Stimulated activated CD4-positive, alpha-beta T cell treated with anti-CD3 and anti-CD28 coated beads, Interleukin-4, amount 100 ng/mL, for 1 hour (primary cell): ENCODE measurements at places on chromosomes 16 and 17.
A peak's percentile ranks its signal among the peaks of the same experiment; 100 is the strongest.

- DNase-seq = no peak
Measured at GRCh38 chr16:13312063-13312462, 410.7 kb downstream of the SHISA9 start.

DNA sequence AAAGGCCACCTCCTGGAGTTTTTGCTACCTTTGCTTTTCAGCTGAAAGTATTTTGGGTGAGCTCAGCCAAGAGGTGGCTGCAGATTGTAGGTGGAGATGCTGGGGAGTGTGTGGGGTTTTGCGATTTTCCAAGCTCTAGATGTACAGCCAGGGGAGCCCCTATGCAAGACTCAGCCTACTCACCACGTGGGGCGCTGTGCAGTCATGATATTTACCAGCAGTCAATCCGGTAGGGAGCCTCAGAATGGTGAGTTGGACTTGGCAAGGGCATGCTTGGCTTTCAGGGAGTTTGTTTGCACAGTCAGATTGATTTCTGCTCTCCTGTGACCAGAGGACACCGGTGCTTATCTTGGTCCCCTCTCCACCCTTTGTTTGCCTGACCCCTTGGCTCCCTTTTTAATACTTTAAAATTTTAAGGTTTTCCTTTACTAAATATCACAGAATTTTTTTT is 175.3 kb downstream of the UTP18 start:
- DNase-seq = peak; percentile 40

DNA sequence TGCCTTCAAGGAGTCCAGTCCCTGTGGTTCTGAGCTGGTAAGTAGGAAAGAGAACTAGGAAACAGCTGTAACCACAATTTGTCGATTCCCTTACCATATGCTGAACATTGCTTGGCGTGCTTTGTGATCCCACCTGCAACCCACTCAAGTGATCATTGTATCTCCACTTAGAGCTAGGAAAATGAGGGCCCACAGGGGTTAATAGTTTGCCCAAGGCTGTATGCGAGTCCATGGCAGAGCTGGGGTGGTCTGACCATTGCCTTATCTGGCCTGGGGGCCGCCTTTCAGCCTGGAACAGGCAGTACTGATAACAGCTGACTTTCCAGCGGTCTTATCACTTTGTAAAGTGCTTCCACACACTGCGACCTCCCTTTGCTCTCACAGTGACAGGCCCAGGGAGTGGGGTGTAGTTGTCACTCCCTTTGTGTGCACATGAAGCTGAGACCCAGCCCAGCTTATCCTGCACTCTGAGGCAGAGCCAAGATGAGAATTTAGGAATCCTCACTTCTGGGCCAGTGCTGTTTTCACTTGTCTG is 9.8 kb downstream of the MYL4 start:
- no peak for DNase-seq

GRCh38 chr17:2406271-2406902 is 5.5 kb upstream of the MNT start:
- no peak for DNase-seq

- DNase-seq = no peak
Measured at GRCh38 chr17:16905593-16906191, 66.2 kb downstream of the TNFRSF13B start.

GRCh38 chr17:82854226-82854625 is 14.4 kb upstream of the ZNF750 start:
- no peak for DNase-seq

GRCh38 chr17:887551-888209 is 91.9 kb downstream of the NXN start:
- DNase-seq = no peak

DNA sequence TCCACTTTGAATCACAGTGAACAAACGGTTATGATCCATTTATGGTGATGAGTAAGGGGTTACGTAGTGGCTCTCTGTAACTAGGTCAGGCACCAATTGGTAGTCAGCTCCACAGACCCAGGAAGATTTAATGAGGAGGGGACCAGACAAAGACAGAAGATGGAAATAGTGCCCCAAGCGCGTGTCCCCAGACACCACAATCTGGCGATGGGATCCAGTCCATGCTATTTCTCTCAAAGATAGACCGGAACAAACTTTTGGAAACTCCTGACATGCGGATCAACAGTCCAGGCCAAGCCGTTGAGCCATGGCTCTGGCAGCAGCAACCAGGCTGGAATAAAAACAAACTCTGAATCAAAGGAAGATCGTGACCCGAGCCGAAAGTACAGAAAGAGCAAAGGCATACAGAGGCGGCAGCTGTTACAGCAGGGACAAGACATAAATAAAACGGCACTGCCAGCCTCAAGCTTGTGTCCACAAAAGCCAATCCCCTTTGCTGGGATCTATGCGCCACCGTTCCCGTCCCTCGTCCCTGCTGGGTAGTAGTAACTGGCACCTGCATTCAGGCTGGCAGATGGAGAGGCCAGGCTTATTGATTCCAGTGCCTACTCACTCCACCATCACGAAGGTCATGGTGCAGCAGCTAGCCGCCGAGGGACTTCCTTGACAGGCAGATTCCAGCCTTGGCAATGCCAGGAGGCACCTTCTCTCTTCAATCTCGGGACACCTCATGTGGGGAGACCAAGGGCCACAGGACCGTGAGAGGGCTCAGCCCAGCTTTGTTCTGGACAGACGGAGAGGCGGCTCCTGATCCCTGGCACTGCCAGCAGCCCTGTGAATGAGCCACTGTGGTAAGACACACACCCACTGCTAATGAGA is 50.2 kb downstream of the CDH11 start:
- no peak for DNase-seq

- no peak for DNase-seq
Measured at GRCh38 chr16:65113441-65113840, 8.4 kb downstream of the CDH11 start.

DNA sequence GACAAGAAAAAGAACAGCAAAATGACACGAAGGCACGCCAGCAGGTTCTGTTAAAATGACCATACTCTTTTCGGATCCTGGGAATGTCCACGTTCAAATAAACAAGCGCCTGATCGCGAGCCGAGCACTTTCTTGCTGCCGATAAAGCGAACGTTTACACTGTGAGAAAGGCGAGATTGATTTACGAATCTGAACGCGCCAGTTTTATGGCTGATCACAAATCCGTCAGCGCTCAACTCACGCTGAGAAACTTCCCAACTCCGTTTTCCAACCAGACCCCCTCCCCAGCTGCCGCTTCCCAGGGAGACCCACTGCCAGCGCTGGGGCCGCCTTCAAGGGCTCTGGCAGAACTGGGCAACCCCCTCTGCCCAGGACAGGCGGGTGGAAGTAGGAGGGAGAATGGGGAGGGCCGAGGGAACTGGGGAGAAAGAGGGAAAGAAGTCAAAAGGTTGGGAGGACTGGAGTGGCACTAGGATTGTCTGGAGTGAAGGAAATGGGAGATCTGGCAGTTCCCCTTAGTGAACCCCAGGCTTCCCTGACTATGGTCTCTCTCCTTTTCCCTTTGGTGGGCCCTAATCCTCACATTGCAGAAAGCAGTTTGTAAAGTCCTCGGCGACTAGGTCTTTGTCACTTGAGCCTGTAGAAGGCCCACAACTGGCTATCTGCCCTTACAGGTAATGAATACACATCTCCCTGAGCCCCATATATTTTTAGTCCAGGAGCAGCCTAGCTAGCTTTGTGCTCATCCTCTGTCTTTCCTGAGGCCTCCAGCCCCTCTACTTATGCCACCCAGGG is 6.9 kb downstream of the HOXB4 start:
- DNase-seq = no peak

GRCh38 chr16:6977291-6977690 is 355.4 kb upstream of the RBFOX1 start:
- DNase-seq = no peak

DNA sequence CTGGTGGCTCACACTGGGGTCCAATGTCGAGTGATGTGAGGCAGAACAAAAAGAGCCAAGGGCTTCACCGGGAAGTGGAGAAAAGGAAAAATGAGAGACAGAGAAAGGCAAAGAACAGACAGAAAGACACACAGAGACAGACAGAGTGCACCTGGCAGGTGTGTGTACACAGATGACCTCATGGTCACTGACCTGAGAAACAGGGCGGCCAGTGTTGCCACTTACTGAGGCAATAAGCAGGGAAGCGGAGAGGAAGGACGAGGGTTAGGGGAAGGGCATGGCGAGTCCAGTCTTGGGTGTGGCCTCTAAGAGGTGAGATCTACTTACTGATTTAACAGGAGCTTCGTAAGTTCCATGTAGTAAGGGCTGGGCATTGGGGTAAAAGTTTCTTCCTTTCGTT is 7.5 kb downstream of the GINS2 start:
- no peak for DNase-seq

DNA sequence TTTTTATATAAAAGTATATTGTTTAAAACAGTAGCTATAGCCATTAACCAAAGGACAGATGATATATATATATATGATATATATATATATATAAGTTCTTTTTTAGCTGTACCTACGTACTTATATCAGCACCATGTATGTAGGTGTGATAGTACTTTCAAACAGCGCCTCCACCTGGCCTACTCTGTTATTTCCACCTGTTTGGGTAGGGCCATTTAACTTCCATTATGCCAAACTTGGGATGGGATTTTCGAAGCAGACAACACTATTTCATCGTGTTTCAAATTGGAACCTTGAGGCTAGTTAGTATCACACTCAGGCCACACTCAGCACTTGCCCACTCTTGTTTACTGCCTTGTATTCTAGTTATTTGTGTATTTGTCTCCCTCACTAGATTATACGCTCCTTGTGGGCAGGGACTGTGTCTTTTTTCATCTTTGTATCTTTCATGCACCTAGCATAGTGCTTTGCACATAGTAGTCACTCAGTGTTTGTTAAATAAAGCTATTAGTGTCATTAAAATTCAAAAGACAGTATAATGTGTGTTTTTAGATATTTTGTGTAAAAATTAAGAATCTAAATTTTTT is 11.8 kb upstream of the CLTC start:
- peak; percentile 30 for DNase-seq

DNA sequence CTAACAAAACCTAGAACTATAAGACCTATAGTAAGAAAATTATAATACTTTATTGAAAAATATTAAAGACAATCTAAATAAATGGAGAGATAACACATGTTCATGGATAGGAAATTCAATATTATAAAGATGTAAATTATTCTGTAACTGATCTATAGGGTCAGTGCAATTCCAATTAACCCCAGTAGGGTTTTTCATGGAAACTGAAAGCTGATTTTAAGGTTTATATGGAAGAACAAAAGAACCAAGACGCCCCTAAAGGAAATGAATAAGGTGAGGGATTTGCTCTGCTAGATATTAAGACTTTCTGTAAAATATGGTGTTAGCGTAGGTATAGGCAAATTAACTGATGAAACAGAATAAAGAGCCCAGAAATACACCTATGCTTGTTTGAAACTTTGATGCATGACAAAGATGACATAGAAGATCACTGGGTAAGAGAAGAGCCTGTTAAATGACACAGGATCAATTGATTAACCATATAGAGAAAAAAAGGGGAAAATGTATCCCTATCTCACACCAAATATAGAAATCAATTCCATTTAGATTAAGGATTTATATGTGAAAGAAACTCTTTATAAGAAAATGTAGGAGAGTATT is 3.0 kb downstream of the ICAM2 start:
- DNase-seq = no peak

DNA sequence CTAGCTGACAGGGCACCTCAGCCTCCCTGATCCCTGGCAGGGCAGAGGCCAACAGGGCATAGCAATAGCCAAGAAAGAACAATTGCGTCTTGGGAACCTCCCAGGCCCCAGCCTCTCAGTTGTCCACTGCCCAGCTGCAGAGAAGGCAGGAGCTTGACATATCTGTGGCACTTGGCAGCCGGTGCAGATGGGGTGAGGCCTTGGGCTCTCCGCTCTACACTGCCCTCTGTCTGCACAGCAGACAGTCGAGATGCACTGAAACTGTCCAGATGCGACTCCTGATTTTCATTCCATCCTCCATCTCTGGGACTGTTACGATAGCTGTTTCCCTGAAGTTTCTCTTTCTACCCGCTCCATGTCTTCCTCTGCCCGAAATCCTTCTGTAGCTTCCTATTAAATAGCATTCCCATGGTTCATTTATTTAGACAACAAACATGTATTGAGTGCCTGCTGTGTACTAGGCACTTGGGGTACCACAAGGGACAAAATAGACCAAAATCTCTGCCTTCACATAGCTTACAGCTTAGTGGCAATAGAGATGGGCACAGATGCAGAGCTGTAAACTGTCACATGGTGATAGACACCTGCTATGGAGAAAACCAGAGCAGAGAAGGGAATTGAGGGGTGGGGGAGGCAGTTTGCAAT is 3.3 kb downstream of the POLR3E start:
- DNase-seq = peak; percentile 41

DNA sequence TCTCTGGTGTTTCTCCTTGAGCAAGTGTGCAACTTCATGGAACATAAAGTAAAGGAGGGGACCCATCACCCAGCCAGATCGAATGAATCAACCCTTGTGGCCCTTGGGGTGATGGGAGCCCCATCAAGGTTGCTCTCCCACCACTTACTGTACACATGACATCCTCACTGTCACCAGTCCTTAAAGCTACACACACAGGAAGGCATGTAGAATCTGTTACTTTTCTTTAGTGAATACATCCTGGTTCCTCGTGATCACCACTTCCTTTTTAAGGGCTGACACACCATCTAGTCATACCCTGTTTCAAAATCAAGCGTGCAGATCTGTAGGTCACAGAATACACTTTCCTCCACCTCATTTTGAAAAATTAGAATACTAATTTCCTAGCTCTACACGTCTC is 22.6 kb upstream of the MPHOSPH6 start:
- no peak for DNase-seq

DNA sequence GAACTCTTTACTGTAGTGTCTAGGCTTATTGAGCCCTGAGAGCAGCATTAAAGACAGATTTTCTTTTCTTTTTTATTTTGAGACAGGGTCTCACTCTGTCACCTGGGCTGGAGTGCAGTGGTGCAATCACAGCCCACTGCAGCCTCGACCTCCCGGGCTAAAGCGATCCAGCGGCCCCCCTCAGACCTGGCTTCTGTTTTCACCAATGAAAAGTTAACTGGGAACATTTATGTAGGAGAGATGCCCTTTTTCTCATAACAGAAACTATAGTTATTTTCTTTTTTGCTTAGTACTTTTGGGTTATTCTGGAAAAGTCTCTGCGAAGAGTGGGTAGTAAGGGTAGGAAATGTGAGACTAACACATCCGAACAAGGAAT is 1.5 kb downstream of the MAP1LC3B start:
- no peak for DNase-seq

DNA sequence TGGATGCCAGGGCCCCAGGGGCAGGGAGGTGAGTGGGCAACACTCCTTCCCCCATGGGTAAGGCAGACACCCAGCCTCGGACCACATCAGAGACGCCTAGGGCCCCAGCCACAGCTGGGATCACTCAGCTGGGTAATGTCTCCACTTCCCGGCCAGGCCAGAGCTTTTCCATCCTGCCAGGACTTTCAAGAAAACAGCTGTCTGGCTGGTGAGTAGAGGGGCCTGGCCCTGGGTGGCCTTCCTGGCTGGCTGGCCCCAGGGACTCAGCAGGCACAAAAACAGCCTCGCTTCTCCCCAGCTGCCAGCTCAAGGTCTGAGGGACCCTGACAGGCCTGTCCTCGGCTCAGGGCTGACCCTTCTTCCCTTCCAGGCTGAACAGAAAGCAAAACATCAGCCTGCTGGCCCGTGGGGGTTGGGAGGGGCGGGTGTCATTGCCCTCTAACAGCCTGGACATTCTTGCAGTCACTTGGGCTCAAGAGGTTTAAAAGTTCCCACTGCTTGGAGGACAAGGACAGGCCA is 45.3 kb upstream of the JPH3 start:
- no peak for DNase-seq

GRCh38 chr17:40063187-40063771 is 514 bp downstream of the THRA start:
- DNase-seq = peak; percentile 23

GRCh38 chr16:53502331-53503269 is at the start of gene AKTIP:
TSS of gene AKTIP (minus strand) at chr16:53503209. CDS start at chr16:53500259, 2,950 bp downstream.
- DNase-seq = peak; percentile 72
